Suprapubic skin (tissue), 4 donors: ENCODE measurements at places on chromosomes 1 and 21.

DNA sequence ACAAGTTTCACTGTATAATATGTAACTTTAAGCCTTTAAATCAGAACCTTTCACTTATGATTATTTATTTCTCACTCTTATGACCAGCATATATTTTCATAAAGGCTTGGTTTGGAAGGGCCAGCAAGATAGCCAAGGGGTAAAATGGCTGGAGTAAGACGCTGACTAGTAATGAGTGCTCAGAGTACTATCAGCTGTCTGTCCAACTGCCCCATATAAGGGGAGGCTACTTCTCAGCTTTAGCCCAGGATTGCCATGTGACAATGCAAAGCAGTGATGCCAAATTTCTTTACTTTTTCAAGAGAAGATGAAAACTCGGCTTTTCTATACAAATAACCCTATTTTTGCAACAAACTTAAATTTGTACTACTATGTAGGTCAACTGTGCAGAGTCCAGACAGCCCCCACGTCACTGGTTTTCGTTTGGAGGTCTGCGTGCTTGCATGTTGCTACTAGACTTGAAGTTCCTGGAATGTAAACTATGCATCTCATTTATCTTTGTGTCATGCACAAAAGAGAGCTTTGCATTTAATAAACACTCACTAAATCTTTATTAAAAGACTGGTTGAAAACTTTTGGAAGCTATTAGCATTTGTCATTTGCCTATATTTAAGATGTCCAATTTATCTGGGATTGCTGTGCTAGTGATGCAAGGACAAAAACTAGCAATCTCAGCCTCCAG lies 110.4 kb downstream of the TNFSF18 start:
- DNase-seq, result no peak

GRCh38 chr1:157732755-157733154 lies 32.2 kb upstream of the FCRL3 start:
- no peak for DNase-seq

- no peak for DNase-seq
Measured at GRCh38 chr1:240914506-240914905, 302.6 kb upstream of the GREM2 start.

- DNase-seq, result no peak
Measured at GRCh38 chr1:25573591-25573930, 30.2 kb downstream of the LDLRAP1 start.

- DNase-seq, result no peak
Measured at GRCh38 chr1:73326663-73327062, 871.3 kb downstream of the LRRIQ3 start.

- no peak for DNase-seq
Measured at GRCh38 chr1:101122452-101123166, 97.0 kb upstream of the DPH5 start.
